ENCODE measurements at places on chromosomes 7 and 10. TPM values are rescaled to one million over a fixed set of nuclear protein-coding genes. Genes with fewer than 3 reads are reported as not detected.

Gene OR2A25
- not detected for total RNA-seq

Gene PIP4K2A
- total RNA-seq: 61.3 TPM

DNA sequence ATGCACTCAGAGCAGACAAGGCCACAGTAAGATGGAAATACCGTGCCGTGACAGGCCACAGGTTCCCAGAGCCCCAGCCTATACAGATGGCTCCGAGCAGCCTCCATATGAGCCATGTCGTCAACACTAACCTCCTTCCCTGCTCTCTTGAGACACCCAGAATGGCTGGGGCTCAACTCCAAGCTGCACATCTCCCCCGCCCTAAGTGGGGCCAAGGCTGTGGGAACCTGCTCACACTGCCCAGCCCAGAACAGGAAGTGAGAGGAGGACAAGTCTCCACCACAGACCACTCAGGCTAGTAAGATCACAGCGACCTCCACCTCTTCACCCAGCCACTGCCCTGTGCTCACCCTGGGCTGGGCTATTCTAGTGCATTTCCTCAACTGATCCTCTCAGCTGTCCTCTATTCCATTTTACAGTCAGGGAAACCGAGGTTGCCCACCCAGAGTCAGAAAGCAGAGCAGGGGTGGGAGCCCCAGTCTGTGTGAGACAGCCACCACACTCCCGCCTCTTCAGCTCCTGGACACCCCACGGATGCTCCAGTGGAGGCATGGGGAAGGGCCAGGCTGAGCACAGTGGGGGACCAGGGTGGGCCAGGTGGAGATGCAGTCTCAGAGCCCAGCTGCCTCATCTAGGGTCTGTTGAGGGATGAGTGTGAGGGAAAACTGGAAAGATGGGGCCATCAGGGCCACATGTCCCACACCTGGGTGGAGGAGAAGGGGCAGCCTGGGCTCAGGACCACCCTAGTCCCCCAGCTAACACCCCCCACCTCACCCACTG, 11.6 kb downstream of the GRID1 start:
- DNase-seq: no peak

Gene SMO
- 15.4 TPM for total RNA-seq

DNA sequence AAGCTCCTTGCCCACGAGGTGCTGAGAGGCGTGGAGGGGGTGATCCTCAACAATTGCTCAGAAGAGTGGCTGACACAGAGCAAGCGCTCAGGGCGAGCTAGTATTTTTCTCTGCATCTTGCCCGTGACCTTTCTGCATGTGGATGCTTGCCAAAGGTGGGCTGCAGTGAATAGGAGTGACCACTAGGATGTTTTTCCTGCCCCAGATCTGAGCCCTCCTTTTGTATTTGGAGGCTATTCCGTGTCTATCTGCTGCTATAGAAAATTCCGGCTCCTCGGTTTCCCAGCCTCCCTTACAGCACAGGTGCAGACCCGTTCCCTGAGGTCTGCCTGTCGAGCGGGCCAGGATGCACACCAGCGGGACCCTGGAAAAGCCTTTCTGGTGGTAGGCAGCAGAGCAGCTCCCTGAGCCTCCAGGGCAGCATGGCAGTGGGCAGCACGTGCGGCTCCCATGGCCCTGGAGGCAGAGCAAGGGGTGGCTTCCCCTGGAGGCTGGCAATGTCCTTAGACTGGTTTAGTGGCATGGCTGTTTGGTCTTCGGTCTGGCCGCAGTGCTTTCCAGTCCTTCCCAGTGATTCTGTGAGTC, 145.1 kb upstream of the PCBD1 start:
- no peak for DNase-seq

GRCh38 chr10:75106242-75106641, 5.2 kb upstream of the SAMD8 start:
- DNase-seq: peak; percentile 16

Gene AP4M1
- 84.4 TPM for total RNA-seq

DNA sequence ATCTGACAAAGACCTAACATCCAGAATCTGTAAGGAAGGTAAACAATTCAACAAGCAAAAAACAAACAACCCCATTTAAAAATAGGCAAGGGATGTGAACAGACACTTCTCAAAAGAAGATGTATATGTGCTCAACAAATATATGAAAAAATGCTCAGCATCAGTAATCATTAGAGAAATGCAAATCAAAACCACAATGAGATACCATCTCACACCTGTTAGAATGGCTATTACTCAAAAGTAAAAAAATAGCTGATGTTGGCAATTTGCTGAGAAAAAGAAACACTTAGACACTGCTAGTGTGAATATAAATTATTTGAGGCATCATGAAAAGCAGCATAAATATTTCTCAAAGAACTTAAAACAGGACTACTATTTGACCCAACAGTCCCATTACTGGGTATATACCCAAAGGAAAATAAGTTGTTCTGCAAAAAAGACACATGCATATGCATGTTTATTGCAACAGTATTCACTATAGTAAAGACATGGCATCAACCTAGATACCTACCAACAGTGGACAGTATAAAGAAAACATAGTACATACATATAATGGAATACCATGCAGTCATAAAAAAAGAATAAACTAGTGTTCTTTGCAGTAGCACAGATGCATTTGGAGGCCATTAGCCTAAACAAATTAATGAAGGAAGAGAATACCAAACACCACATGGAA, 980.1 kb downstream of the KCNMA1 start:
- DNase-seq: no peak

- DNase-seq: no peak
These were observed 235.2 kb downstream of the TCERG1L start for GRCh38 chr10:131076356-131076755.

- DNase-seq: no peak
These were observed 236.3 kb downstream of the KLF6 start for GRCh38 chr10:3548702-3549101.

Gene PKD2L1
- not detected for total RNA-seq

Gene RAB19
- total RNA-seq: 4.6 TPM

- DNase-seq: no peak
These were observed 884.9 kb upstream of the ZNF722 start for GRCh38 chr7:63113713-63114285.

GRCh38 chr7:39609113-39609934, 14.0 kb upstream of the RALA start:
- DNase-seq: no peak

DNA sequence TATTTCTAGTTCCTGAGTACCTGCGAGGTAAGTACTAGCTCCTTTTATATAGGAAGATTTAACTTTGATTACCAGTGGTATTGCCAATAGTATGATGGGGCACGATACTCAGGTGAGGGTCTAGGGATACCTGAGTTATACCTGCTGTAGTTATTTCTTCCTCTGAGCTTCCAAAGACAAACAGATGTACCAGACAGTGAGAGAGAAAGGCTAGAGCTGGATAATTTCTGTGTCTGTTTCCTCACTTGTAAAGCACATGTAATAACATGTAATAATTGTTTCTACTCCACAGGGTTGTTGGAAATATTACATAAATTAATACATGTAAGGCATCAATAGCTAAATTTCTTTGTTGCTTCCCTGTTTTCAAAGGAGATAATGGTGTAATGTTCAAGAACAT, 53.7 kb downstream of the CPED1 start:
- no peak for DNase-seq

GRCh38 chr10:22643116-22643515, 71.3 kb downstream of the PIP4K2A start:
- no peak for DNase-seq

Gene MDH2
- 227 TPM for total RNA-seq

Gene TACC2
- total RNA-seq: 102 TPM

Gene H2BK1
- not detected for total RNA-seq

Gene SRRM3
- not detected for total RNA-seq

GRCh38 chr10:85152496-85152895, 824.1 kb downstream of the CCSER2 start:
- DNase-seq: no peak
